ENCODE measurements at places on chromosomes 11 and 22. TPM values are rescaled to one million over a fixed set of nuclear protein-coding genes. Genes with fewer than 3 reads are reported as not detected.

The CNGA4 gene
- not detected for polyA plus RNA-seq

The TH gene
- polyA plus RNA-seq: not detected

The SPI1 gene
- polyA plus RNA-seq: not detected

The GDPD5 gene
- polyA plus RNA-seq: 3.1 TPM

DNA sequence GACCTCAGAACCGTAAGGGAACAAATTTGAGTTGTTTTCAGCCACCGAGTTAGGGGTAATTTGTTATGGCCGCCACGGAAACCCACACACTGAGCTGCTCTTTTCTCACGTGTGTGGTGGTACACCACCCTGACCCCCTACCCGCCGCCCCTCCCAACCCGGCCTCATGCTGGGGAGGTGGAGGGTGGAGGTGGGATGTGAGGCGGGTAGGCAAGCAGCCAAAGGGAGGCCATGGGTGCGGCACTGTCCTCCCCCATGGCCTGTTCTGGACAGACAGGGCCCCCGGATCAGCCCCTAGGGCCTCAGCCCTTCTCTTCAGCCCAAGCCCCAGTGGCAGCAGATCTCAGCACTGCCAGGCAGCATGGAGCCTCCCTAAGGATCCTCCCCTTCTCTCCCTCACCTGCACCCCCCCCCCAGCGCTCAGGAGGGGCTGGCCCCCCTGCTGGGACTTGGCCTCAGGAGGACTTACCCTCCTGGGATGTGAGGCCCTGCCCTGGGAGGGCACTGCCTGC lies 7.9 kb downstream of the PRR5 start:
- no peaks in the 10 kb centered on the region for H3K4me1 ChIP-seq
- H3K4me3 ChIP-seq: no peak overlapping the region
- no peak overlapping the region for H3K27ac ChIP-seq
- no peaks in the 10 kb centered on the region for H3K27me3 ChIP-seq

Data from fibroblast of lung (primary cell).